ENCODE measurements at places on chromosomes 6 and 20. TPM values are rescaled to one million over a fixed set of nuclear protein-coding genes. Genes with fewer than 3 reads are reported as not detected.

GRCh38 chr6:6892744-6893583 is 214.8 kb upstream of the RREB1 start:
- H3K27ac ChIP-seq: no peak overlapping the region
- peaks cover 19% of the 10 kb centered on the region for H3K27me3 ChIP-seq
- H3K4me1 ChIP-seq: no peaks in the 10 kb centered on the region
- H3K36me3 ChIP-seq: no peaks in the 10 kb centered on the region

- H3K36me3 ChIP-seq: peaks cover 74% of the 10 kb centered on the region
- DNase-seq: no peak
- H3K4me3 ChIP-seq: no peak overlapping the region
Measured at GRCh38 chr6:85637579-85637978, 5.1 kb downstream of the SYNCRIP start.

Gene CRISP2
- total RNA-seq: not detected

Gene RAD21L1
- not detected for total RNA-seq

GRCh38 chr6:52049252-52050050 is 38.0 kb downstream of the PKHD1 start:
- H3K4me1 ChIP-seq: no peaks in the 10 kb centered on the region
- H3K36me3 ChIP-seq: no peaks in the 10 kb centered on the region
- no peak for DNase-seq
- peaks cover 55% of the 10 kb centered on the region for H3K27me3 ChIP-seq
- H3K27ac ChIP-seq: no peak overlapping the region

Gene OOEP
- total RNA-seq: 0.40 TPM

Gene CCM2L
- not detected for total RNA-seq

GRCh38 chr6:71138376-71138775 is 150.2 kb upstream of the OGFRL1 start:
- DNase-seq: no peak
- H3K27ac ChIP-seq: no peak overlapping the region
- no peaks in the 10 kb centered on the region for H3K27me3 ChIP-seq

Gene GPX5
- total RNA-seq: not detected

Gene CALHM5
- not detected for total RNA-seq

Gene CRISP3
- not detected for total RNA-seq

DNA sequence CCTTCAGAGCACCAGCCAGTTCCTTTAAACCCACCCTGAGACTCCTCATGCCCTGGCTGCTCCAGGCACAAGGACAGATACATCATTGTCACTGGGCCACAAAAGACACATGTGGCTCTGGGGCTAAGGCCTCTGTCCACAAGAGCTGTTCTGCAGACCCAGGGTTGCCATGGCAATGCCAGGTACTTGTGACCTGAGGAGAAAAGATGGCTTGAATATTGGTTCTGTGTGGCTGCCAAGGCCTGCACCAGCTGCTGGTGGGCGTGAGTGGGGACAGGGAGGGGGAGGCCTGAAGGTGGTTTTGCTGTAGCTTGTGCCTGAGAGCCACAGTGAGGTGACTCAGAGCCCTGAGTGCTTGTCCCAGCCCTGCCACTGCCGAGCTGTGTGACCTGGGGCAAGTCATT is 31.8 kb downstream of the SAYSD1 start:
- H3K27me3 ChIP-seq: peaks cover 37% of the 10 kb centered on the region
- H3K27ac ChIP-seq: no peak overlapping the region
- H3K4me1 ChIP-seq: peaks cover 21% of the 10 kb centered on the region
- no peaks in the 10 kb centered on the region for H3K36me3 ChIP-seq

- no peaks in the 10 kb centered on the region for H3K27me3 ChIP-seq
- no peaks in the 10 kb centered on the region for H3K4me1 ChIP-seq
- H3K4me3 ChIP-seq: no peak overlapping the region
Measured at GRCh38 chr20:11379257-11380011, 538.3 kb upstream of the BTBD3 start.

- H3K4me3 ChIP-seq: no peak overlapping the region
- no peak for DNase-seq
- peaks cover 3% of the 10 kb centered on the region for H3K36me3 ChIP-seq
- H3K27me3 ChIP-seq: no peaks in the 10 kb centered on the region
Measured at GRCh38 chr20:63858393-63859165, 2.7 kb upstream of the ABHD16B start.

DNA sequence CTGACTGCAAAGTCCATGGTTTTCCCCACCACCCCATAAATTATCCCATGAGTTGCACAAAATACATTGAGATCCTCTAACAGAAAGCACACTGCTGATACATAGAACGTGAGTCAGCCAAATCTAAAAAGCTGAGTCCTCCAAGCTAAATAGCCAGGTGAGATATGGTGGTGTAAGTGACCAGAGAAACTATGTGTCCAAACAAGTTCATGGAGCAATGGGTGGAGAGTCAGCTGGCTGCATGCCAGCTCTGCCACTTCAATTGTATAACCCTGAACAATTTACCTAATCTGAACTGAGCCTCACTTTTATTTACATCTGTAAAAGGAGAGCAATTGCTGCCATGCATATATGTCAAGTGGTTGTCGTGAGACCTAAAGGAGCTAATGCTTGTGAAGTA is 9.7 kb downstream of the SNAP25 start:
- no peak overlapping the region for H3K27ac ChIP-seq
- no peak overlapping the region for H3K4me3 ChIP-seq
- DNase-seq: no peak
- no peaks in the 10 kb centered on the region for H3K27me3 ChIP-seq
- no peaks in the 10 kb centered on the region for H3K4me1 ChIP-seq

Gene MUCL3
- not detected for total RNA-seq

DNA sequence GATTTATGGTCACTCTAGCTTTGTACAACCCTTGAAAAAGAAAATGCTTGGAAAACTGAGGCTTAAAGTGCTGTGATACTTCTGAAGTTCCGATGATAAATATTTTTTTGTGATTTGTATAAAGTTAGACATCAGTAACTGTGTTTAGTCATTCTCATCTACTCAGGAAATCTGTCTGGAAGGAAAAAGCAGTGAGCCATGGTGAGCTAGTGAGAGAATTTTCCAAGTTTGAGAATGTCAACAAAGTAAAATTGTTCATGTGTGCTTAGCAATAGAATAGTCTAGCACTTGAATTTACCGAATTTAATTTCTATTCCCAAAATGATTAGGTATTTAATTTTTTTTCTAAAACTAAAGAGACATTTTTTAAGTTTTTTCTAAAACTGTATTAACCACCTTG is 41.3 kb upstream of the PLCB4 start:
- H3K4me3 ChIP-seq: no peak overlapping the region
- no peaks in the 10 kb centered on the region for H3K4me1 ChIP-seq
- no peak overlapping the region for H3K27ac ChIP-seq
- no peak for DNase-seq

- no peaks in the 10 kb centered on the region for H3K27me3 ChIP-seq
- no peak overlapping the region for H3K4me3 ChIP-seq
- peaks cover 15% of the 10 kb centered on the region for H3K4me1 ChIP-seq
- H3K27ac ChIP-seq: no peak overlapping the region
- DNase-seq: no peak
Measured at GRCh38 chr6:25403150-25403549, 124.0 kb downstream of the CARMIL1 start.

GRCh38 chr6:35489995-35490791 is 6.7 kb downstream of the TEAD3 start:
- no peak overlapping the region for H3K27ac ChIP-seq
- no peaks in the 10 kb centered on the region for H3K36me3 ChIP-seq
- peaks cover 14% of the 10 kb centered on the region for H3K4me1 ChIP-seq
- DNase-seq: no peak
- H3K4me3 ChIP-seq: no peak overlapping the region

DNA sequence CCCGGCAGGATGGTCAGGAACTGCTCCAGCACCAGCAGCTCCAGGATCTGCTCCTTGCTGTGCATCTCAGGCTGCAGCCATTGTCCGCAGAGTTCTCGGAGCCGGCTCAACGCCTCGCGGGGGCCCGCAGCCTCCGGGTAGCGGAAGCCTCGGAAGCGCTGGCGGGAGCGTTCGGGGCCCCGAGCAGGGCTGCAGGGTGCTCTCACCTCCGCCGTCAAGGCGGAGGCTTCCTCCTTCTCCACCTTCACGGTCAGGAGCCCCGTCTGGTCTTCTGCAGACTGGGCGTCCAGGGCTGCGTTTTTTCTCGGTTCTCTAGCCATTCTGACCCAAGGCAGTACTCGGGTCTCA is 434 bp downstream of the ZKSCAN4 start:
- H3K36me3 ChIP-seq: peaks cover 23% of the 10 kb centered on the region
- peak overlapping the region; percentile 96 for H3K4me3 ChIP-seq
- peak; percentile 60 for DNase-seq
- peak overlapping the region; percentile 86 for H3K27ac ChIP-seq
- peaks cover 26% of the 10 kb centered on the region for H3K4me1 ChIP-seq

Gene SGK2
- total RNA-seq: not detected

GRCh38 chr20:10332656-10333415 is 101.2 kb downstream of the MKKS start:
- H3K27ac ChIP-seq: no peak overlapping the region
- no peak for DNase-seq
- no peaks in the 10 kb centered on the region for H3K36me3 ChIP-seq

- peaks cover 21% of the 10 kb centered on the region for H3K27me3 ChIP-seq
- no peaks in the 10 kb centered on the region for H3K36me3 ChIP-seq
- H3K4me1 ChIP-seq: peaks cover 2% of the 10 kb centered on the region
- DNase-seq: peak; percentile 45
Measured at GRCh38 chr20:62571669-62572344, 70.5 kb upstream of the SLCO4A1 start.

- no peaks in the 10 kb centered on the region for H3K36me3 ChIP-seq
- peaks cover 2% of the 10 kb centered on the region for H3K4me1 ChIP-seq
- H3K27me3 ChIP-seq: peaks cover 3% of the 10 kb centered on the region
- no peak overlapping the region for H3K27ac ChIP-seq
Measured at GRCh38 chr20:60233018-60233630, 274.9 kb downstream of the CDH26 start.

All from activated CD8-positive, alpha-beta memory T cell treated with anti-CD3 and anti-CD28 coated beads, Interleukin-2, amount 10 ng/mL, durations not matched to agents 7 days and 5 days (primary cell).